ENCODE measurements at places on chromosomes 4 and X. TPM values are rescaled to one million over a fixed set of nuclear protein-coding genes. Genes with fewer than 3 reads are reported as not detected.

- no peaks in the 10 kb centered on the region for H3K36me3 ChIP-seq
- peaks cover 7% of the 10 kb centered on the region for H3K4me1 ChIP-seq
- DNase-seq, result no peak
- H3K27me3 ChIP-seq, result no peaks in the 10 kb centered on the region
- no peak overlapping the region for H3K4me3 ChIP-seq
- no peak overlapping the region for H3K27ac ChIP-seq
Observed at GRCh38 chr4:56757261-56757746, 64.2 kb downstream of the SPINK2 start.

Gene GIMD1
- total RNA-seq, result not detected

Gene NLGN3
- total RNA-seq, result 14.8 TPM

- no peaks in the 10 kb centered on the region for H3K36me3 ChIP-seq
- H3K4me1 ChIP-seq, result no peaks in the 10 kb centered on the region
- no peak overlapping the region for H3K27ac ChIP-seq
- no peak overlapping the region for H3K4me3 ChIP-seq
- DNase-seq, result no peak
Observed at GRCh38 chr4:160983035-160983434, 1180.8 kb downstream of the FSTL5 start.

DNA sequence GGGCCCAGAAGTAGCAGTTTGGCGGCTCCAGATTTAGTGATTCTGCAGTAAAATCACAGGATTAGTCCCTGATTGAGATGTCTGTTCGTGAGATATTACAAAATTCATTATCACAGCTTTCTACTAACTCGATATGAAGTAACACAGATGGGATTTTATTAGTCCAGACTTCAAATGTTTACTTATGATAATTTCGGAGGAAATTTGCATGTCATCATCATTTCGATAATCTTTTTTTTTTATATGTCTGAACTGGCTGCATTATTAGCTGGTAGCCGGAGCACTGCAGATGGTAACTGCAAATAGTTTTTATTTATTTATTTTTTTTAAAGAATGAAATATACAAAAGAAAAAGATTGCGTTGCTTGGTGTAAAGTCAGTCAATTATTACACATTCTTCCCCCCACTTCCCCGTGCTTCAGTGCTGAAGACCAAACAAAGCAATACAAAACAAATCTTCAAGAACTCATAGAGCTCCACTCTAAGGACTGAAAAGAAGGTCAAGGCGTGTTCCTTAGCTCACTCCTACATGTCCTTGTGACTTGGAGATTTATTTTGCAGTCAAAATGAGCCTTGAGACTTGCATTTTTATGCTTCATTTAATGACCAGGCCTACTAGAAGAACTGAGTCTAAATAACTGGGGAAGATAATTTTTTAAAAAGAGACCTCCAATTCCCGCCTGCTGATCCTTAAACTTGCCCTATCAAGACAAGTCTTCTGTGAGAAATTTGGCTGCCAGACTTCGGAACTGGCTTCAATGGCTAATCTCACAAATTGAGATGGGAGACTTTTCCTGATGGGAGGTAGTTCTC lies 11.7 kb upstream of the PITX2 start:
- peaks cover 61% of the 10 kb centered on the region for H3K27me3 ChIP-seq
- no peak overlapping the region for H3K4me3 ChIP-seq
- H3K27ac ChIP-seq, result no peak overlapping the region
- DNase-seq, result no peak
- peaks cover 7% of the 10 kb centered on the region for H3K4me1 ChIP-seq
- H3K36me3 ChIP-seq, result no peaks in the 10 kb centered on the region

GRCh38 chr4:38313999-38314561 lies 349.9 kb upstream of the KLF3 start:
- H3K4me1 ChIP-seq, result no peaks in the 10 kb centered on the region
- H3K36me3 ChIP-seq, result no peaks in the 10 kb centered on the region
- no peak for DNase-seq

DNA sequence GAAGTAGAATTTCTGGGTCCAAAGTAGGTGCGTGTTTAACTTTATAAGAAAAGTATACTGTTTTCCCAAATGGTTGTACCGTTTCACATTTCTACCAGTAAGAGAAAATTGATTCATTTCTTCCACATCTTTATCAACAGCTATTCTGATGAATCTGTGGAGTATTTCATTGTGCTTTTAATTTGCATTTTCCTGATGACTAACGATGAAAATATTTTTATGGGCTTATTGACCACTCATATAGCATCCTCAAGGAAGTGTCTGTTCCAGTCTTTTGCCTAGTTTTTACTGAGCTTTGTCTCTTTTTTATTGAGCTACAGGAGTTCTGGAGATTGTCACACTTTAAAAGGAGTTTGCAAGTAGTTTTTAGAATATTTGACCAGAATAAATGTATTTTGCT lies 92.6 kb downstream of the ASB9 start:
- no peak for DNase-seq
- H3K27me3 ChIP-seq, result no peaks in the 10 kb centered on the region

DNA sequence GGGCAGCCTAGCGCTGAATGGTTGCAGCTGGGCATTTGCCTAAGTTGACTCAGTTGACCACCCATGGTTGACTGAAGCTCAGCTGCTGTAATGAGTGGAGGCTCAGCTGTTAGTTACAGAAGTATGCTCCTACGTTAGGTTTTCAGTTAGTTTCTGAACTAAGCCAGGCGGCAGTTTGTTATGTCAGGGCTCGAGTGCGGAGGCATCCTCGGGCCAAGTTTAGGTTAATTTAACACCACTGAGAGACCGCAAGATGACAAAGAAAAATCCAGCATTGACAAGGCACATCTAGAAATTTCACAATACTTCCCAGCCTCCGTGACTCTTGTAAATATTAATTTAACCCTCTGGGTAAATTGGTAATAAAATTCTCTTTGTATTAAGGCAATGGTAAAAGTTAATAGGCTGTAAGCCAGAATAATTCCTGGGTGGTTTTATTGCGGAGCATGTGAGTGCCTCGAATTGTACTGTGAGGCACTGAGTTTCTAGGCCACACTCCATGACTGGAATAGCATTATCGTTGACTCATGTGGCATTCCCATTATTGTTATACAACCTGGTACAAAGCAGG lies 33.1 kb upstream of the CDKN2AIP start:
- no peak for DNase-seq
- H3K4me1 ChIP-seq, result no peaks in the 10 kb centered on the region
- no peaks in the 10 kb centered on the region for H3K36me3 ChIP-seq
- H3K27me3 ChIP-seq, result no peaks in the 10 kb centered on the region
- no peak overlapping the region for H3K4me3 ChIP-seq
- no peak overlapping the region for H3K27ac ChIP-seq

- no peak overlapping the region for H3K4me3 ChIP-seq
- no peaks in the 10 kb centered on the region for H3K36me3 ChIP-seq
- H3K27ac ChIP-seq, result no peak overlapping the region
- H3K27me3 ChIP-seq, result no peaks in the 10 kb centered on the region
- H3K4me1 ChIP-seq, result no peaks in the 10 kb centered on the region
Observed at GRCh38 chr4:33302321-33302720, 2582.2 kb downstream of the PCDH7 start.

Gene POLN
- 1.5 TPM for total RNA-seq

Gene MGAT4D
- not detected for total RNA-seq

Gene AWAT2
- not detected for total RNA-seq

DNA sequence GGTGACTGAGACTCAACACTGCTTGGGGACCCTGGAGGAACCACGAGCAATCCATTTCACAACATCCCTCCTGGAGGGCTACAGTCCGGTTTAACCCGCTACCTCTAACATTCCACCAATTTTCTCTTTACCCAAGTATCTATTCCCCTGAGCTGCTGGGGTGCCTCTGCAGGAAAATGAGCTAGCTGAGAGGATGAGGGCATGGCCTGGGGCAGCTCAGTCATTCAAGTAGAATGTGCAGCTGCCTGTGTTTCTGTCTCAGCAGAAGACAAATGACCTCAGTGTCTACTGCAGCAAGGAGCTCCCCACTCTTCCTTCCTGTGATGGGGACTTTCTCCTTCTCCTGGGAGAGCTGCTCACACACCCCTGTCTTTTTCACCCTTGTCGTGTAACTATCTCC lies 120.8 kb downstream of the ZNF518B start:
- no peaks in the 10 kb centered on the region for H3K4me1 ChIP-seq
- no peak overlapping the region for H3K4me3 ChIP-seq
- DNase-seq, result no peak
- H3K36me3 ChIP-seq, result no peaks in the 10 kb centered on the region

DNA sequence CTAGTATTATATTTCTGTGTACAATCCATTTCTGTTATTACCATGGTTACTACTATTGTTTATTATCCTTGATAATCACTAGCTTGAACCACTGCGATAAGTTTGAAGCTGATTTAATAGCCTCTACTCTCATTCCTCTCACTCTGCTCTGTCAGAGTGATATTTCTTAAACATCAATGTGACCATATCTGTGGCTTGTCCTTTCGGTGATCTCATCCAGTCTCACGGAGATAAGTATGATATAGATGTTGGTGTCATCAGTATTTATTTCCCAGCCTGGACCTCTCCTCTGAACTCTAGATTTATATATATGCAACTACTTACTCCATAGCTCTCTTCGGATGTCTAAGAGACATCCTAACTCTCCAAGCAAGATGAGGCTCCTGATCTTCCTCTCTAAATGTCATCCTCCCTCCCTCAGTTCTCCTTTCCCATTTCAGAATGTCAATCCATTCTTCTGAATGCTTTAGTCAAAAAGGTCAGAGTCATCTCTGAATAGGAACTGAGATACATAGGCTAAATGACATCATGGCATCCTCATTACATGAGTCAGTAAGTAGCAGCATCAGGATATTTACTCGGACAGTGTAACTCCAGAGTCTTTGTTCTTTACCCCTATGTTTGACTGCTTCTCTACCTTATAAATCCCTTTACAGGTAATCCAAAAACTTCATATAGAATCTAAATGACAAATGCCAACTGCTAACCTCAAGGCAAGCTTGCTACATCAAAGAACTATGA lies 129.5 kb downstream of the PACRGL start:
- no peak for DNase-seq
- H3K27me3 ChIP-seq, result no peaks in the 10 kb centered on the region
- H3K36me3 ChIP-seq, result no peaks in the 10 kb centered on the region
- no peak overlapping the region for H3K4me3 ChIP-seq
- no peak overlapping the region for H3K27ac ChIP-seq

DNA sequence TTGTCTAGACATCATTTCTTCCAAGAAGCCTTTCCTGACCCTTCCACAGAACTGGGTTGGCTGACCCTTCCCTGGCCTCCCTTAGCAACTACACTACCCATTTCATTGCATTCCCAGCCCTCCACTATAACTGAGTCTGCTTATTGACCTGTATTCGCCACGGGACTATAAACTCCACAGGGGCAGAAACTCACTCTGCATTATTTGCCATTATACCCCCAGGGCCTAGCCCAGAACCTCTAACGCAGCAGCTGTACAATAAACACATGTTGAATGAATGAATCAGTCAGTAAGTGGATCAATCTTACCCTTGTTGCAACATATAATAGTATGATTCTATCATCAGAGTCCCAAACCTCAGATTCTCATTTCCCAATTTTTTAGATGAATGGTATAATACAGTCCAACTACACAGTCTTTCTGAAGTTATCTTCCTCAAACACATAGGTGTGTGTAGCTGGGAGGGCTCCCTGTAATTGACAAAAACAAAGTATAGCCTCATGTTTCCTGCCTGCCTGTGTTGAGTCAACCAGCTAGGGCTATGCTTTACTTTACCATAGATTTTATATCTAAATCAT lies 209.3 kb downstream of the CHIC2 start:
- no peak overlapping the region for H3K4me3 ChIP-seq
- 0 out of 2 replicates have a peak, but pooled peaks cover 7% of the 10 kb centered on the region for H3K4me1 ChIP-seq
- H3K36me3 ChIP-seq, result no peaks in the 10 kb centered on the region
- no peak overlapping the region for H3K27ac ChIP-seq
- no peak for DNase-seq
- H3K27me3 ChIP-seq, result no peaks in the 10 kb centered on the region

Gene RPS6KA6
- 14.6 TPM for total RNA-seq

DNA sequence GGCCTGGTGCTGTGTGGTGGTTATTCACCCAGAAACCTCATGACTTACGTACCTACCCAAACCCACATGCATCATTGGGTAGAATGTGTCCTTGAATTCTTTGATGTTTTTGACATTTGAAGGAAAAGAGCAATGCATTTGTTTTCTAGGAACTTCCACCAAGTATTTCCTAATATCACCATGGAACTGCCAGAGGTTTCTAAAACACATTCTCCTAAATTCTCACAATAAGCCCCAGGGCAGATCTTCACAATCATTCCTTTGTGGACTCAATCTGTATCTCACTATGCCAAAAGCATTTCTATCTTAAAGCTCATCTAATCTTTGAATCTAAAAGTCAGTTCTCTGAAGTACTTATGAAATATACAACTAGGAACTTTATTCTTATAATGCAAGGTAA lies 8.3 kb upstream of the ODAM start:
- H3K27me3 ChIP-seq, result no peaks in the 10 kb centered on the region
- DNase-seq, result no peak
- H3K4me1 ChIP-seq, result no peaks in the 10 kb centered on the region
- H3K36me3 ChIP-seq, result no peaks in the 10 kb centered on the region
- H3K4me3 ChIP-seq, result no peak overlapping the region

GRCh38 chr4:15479089-15479912 lies 9.6 kb downstream of the CC2D2A start:
- peak overlapping the region; percentile 86 for H3K27ac ChIP-seq
- H3K4me1 ChIP-seq, result peaks cover 6% of the 10 kb centered on the region
- H3K36me3 ChIP-seq, result no peaks in the 10 kb centered on the region
- peak overlapping the region; percentile 40 for H3K4me3 ChIP-seq
- no peaks in the 10 kb centered on the region for H3K27me3 ChIP-seq
- DNase-seq, result peak; percentile 73
